Effector memory CD4-positive, alpha-beta T cell (primary cell): ENCODE measurements at places on chromosomes 5 and 9.

- DNase-seq: no peak
Observed at GRCh38 chr9:34959461-34959860, 1.4 kb downstream of the PHF24 start.

DNA sequence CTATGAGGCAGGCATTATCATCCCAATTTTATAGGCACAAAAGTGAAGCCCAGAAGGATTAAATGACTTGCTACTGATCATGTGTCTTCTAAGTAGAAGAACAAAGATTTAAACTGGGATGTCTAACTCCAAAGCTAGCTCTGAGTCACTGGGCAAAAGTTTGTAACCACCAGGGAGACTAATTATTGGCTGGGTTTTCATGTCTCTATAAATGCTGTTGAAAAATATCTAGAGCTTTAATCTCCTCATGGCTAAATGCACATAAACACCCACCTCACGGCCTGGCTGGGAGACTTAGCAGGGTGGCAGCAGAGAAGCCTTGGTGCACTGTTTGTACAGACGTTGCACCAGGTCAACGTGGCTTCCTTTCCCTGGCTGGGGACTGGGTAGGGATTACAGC, 144.6 kb downstream of the MELK start:
- DNase-seq: no peak

DNA sequence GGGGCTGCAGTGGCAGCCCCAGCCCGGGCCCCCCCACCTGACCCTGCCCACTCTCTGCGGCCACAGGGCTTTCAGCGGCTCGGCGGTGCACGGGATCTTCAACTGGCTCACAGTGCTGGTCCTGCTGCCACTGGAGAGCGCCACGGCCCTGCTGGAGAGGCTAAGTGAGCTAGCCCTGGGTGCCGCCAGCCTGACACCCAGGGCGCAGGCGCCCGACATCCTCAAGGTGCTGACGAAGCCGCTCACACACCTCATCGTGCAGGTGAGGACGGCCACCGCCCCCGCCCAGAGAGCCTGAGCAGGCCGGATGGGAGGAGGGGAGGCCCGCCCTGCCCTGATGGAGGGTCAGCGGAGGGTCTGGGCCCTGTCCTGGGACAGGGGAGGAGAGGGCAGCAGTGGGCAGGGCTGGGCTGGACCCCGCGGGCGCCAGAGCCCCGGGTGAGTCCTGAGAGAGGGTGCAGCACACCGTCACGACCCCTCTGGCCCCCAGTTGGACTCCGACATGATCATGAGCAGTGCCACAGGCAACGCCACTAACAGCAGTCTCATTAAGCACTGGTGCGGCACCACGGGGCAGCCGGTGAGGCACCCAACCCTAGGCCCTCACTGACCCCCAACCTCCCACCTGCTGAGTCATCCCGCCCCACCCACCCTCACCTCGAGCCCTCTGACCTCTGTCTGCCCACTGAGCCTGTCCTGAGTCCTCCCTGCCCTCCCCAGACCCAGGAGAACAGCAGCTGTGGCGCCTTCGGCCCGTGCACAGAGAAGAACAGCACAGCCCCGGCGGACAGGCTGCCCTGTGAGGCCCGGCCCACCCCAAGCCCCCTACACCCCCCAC, 2.7 kb downstream of the SLC34A3 start:
- no peak for DNase-seq

DNA sequence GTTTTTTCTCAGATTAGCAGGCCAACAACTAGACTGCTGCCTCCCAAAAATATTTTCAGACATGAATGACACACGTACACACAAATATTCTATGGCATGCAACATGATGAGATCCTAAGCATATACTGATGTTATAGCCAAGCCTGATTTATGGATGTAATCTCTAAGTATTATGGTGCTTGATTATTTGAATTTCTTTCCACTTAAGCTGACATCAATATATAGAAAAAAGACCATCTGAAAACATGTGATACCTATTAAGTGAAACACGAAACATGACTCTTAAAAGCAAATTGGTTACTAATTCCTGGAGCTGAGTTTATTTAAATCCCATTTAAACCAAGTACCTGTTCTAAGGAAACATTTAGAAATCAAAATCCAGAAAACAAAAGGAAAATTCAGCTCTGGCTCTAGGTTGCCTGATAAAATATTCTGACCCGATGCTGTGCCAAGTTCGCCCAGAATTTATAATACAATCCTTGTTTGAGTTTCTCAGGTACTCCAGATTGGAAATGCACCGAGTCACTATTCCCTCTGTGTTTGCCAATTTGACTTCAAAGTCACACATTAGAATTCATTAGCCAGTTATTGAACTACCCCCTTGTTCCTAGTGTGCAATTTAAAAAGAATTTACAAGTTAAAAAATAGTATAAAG, 548.6 kb downstream of the CSNK1G3 start:
- DNase-seq: no peak

DNA sequence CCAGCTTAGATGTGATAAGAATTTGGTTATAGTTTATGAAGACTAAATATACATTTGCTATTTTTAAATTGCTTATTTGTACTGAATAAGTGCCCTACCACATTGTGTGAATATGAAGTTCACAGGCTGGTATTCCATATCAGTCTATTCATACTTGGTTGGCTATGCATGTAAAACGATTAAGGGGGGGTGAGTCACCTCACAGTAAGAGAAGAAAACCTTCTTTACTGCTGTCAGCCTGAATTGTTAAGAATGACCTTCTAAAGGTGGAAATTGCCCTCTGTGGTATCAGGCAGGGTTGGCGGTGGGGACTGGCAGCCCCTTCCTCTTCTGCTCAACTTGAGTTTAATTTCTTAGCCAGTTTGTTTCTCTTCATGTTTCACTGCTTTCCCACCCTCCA, 127.0 kb upstream of the RPS23 start:
- DNase-seq: no peak

- no peak for DNase-seq
Observed at GRCh38 chr9:126375386-126375785, 48.8 kb downstream of the MVB12B start.
